Hematopoietic multipotent progenitor cell treated with erythropoietin and hydrocortisone succinate and interleukin-3 and kit ligand, for 15 days (in vitro differentiated cells): ENCODE measurements at places on chromosomes 2 and 18.

- DNase-seq: no peak
Observed at GRCh38 chr2:186533717-186534116, 47.7 kb downstream of the ZC3H15 start.

DNA sequence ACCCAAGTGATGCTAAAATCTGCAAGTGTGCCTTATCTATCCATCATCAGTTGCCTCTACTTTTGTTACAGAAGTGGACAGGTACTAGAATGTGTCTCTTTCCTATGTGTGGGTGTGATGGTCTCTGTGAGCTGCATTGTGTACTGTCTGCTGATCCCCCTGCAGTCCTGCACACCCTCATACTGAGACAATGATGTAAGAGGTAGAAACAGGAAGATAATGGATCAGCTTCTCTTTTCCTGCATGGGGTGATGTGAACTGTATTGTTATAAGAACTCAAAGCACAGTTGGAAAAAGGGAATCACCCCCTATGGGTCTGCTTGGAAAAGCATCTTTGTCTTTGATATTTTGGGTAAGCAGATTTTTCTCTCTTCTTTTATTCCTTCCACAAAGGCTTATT, 537.6 kb upstream of the CDH2 start:
- DNase-seq: no peak

- DNase-seq: no peak
Observed at GRCh38 chr2:28327956-28328922, 64.4 kb upstream of the FOSL2 start.

- DNase-seq: no peak
Observed at GRCh38 chr2:222320436-222321395, 21.9 kb upstream of the PAX3 start.

- no peak for DNase-seq
Observed at GRCh38 chr2:112636605-112637288, 9.0 kb upstream of the SLC20A1 start.

DNA sequence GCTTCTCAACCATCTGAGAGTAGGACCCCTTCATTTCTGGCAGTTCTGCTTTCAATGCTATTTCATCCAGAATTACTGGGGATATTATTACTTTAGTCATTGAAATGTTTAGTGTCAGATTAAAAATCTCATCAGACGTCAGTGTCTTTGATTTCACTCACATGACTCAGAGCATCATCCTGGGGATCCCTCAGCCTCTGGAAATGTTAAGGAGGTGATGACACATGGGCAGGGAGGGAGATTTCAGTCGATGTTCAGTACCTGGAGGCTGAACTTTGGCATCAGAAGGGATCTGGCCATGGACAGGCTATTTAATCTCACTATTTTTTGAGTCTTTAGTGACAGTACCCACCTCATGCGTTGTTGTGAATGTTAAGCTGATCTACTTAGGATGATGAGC, 39.1 kb downstream of the OSBPL6 start:
- DNase-seq: no peak

- DNase-seq: no peak
Observed at GRCh38 chr2:100682536-100682935, 119.7 kb downstream of the PDCL3 start.

DNA sequence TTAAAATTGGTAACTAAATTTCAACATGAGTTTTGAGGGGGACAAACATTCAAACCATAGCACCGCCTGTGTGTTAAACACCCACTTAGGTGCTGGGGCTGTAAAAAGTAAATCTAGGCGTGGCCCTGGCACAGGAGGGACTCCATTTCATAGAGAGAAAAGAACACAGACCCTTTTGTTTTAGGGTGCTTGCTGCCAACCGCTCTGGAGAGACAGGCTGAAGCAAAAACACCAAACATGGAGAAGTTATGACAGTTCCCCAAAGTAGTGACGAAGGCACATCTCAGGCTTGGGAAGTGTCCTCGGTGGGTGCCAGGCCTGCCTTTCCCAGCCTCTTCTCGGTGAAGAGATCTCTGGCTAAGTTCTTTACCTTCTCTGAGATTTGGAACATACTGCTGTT, 5.1 kb downstream of the ACTG2 start:
- no peak for DNase-seq

DNA sequence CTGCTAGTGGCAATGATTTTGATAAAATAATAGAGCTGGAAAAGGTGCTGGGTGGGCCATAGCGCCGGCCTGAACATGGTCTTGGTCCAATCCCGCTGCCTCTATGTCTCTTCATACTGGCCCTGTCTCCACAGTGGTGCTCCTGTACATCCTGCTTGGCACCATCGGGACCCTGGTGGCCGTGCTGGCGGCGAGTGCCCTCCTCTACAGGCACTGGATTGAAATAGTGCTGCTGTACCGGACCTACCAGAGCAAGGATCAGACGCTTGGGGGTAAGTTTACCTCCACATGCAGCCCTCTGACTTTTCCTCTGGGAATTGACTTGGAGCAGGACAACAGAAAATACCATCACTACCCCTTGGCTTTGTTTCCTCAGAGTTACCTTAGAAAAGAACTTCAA, 24.0 kb downstream of the IL18RAP start:
- no peak for DNase-seq

DNA sequence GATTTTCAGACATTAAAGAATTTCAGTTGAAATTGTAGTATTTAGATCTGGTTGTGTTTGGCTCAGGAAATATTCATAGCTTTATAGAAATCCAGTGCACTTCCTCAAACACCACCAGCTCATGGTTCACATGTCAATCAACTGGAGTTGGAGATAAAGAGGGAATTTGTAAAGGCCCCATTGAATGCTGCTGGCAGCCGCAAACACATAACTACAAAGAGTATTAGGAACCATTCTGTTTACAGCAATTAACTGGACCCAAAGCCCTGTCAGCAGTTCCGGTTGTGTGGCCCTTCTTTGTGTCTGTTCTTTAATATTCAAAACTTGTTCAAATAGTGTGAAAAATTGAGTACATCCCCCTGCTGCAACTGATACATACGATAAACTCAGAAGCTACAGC, 107.4 kb upstream of the LRRTM4 start:
- no peak for DNase-seq

- DNase-seq: no peak
Observed at GRCh38 chr2:20196657-20197161, 28.2 kb downstream of the SDC1 start.

- DNase-seq: no peak
Observed at GRCh38 chr2:3465844-3466481, 53.4 kb downstream of the ADI1 start.

- DNase-seq: no peak
Observed at GRCh38 chr18:74669136-74669798, 71.6 kb downstream of the ZNF407 start.

DNA sequence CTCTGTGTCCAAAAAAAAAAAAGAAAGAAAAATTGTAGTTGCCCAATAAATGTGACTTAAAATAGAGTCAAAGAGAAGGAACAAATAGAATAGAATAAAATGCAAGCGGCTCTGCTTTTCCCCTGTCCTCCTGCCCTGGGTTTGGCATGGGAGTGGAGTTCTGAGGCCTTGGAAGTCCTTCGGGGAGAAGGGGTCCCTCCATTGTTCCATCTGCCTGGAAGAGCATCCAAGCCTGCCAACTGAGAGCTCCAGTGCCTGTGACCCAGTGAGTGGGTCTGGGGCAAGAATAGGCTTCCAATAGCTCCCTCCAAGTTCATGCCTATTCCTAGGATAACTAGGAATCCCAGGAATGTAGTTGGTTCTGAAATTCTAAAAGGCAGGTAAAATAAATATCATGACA, 321.4 kb downstream of the MYCN start:
- no peak for DNase-seq

- DNase-seq: no peak
Observed at GRCh38 chr2:75833386-75833785, 122.7 kb upstream of the GCFC2 start.

DNA sequence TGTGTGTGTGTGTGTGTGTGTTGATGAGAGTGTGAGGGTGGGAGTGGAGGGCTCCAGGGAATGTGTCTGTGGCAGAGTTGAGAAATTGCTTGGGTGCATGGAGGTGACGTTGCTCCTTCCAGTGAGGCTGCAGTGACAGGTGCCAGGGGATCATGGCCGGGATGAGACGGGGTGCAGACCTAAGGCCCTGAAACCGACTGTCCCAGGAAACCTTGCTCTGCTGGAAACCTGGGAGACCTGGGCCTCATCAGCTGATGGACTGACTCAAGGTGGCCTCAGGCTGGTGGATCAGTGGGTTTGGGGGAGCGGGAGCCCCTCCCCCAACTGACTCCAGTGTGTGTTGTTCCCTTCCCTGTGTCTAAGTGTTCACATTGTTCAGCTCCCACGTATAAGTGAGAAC, 56.6 kb downstream of the INHBB start:
- DNase-seq: no peak

- DNase-seq: no peak
Observed at GRCh38 chr2:128090575-128090944, 440 bp upstream of the UGGT1 start.

- DNase-seq: no peak
Observed at GRCh38 chr2:37262522-37262921, 31.1 kb downstream of the NDUFAF7 start.

- no peak for DNase-seq
Observed at GRCh38 chr18:46466234-46467160, 190.5 kb downstream of the LOXHD1 start.

DNA sequence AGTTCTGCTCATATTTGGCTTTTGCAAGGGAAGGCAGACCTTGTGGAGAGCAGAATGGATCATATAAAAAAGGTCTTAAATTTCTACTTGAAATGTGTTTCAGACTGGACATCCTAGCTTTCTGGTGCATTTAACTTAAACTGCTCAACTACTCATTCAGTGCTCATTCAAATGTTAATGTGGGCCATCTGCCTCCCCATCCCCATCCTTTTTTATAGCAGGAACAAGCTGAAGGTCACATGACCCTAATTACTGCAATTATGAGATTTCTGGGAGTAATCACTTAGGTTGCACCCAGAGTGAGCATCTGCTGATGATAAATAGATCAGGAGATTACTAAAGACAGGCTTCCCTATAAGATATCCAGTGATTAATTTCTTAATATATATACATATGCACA, 96.1 kb downstream of the MAP2 start:
- DNase-seq: no peak

DNA sequence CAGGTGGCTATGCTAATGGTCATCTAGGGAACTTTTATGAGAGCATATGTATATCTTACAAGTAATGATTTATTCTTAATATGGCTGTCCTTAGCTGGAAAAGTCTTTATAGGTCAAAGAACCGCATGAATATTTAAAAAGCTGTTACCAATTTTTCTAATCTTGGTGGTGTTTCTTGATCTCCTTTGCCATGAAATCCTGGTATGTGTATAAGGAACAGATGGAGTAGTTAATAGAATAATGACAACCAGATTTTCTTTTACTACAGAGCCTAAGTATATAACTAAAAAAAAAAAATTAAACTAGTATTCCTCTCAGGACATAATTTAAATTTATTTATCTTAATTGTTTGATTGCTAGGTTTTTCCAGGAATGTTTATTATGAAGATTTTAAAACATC, 74.5 kb downstream of the RHBDD1 start:
- no peak for DNase-seq

- no peak for DNase-seq
Observed at GRCh38 chr2:31020713-31021112, 117.5 kb downstream of the GALNT14 start.

DNA sequence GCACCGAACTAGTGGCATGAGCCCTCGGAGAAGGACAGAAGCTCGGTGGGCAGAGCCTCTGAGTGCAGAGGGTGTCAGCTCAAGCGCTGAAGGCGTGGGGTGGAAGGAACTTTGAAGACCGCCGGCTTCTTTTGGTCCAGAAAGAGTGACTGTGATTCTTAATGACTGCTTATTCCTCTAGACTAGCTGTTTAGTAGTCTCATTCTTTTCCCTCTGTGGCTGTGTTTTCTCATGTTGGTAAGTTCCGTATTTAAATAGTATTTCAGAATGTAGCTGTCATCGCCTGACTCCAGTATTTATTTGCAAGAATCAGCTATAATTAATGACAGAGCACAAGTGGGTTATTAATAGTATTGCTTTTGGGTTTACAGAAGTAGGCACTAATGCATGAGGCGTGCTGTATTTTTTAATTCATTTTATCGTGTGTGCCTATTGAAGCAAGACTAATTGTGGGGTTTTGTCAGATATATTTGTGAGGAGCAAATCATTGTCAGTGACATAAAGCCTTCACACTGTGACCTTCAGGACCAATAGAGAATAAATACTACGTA, 80.8 kb upstream of the NFATC1 start:
- no peak for DNase-seq

DNA sequence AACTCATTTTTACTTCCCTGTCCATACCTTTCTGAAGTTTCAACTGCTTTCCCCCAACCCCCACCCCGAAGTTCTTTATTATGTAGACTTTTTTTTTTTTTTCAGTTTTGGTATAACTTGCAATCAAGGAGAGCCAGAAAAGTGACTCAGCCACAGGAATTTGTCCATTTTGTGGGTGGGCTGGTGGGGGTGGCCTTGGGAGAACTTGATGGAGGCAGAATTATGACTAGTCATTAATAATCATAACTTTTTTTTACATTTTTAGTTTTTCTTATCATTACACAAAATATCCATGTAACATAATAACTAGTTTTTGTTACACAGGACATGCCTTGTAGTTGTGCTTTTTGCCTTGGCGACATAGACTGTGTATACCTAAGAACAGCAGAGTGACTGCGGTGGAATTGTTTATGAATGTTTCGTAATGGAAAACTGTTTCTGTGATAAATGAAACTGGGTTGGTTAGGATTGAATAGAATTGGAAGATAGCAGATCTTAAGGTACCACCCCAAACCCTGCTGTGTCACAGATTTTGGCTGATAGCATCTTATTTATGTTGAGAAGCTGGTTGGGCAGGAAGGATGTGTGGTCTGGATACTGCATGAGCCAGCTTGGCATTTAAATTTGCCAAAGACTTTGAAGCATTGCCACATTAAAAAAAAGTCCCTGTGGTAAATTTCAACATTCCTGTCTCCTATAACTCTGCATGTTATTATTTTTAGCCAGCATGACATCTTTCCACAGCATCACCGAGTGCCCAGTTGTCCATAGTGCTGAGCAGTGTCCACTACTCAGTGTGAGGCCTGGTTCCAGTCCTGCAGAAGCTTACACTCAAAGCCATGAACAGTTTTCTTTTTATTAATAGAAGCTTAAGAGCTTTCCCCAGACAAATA, 30.7 kb downstream of the LYPD6B start:
- no peak for DNase-seq

DNA sequence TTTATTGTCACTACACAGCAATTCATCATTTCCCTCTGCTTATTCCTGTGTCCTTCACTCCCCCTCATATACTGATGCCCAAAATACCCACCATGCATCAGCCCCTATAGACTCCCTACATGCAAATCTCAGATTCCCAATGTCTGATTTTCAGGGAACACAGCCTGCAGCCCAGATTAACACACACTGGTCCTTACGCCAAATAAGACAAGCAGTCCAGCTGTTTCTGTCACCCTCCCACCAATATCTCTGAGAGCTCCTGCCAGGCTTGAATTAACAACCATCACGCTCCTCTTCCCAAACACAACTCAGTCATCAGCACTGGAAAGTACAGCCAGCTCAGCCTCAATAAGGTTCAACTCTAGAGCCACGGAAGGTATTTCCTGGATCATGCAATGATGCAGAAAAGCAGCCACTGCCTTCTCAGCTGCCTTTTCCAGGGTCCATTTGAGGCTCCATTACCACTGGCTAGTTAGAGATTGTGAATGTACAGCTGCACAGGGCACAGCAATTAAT, 39.0 kb upstream of the SLC35F5 start:
- no peak for DNase-seq
